Stimulated activated CD8-positive, alpha-beta memory T cell treated with anti-CD3 and anti-CD28 coated beads, Interleukin-4, amount 100 ng/mL, for 4 hours (primary cell): ENCODE measurements at places on chromosomes 11 and 22.

DNA sequence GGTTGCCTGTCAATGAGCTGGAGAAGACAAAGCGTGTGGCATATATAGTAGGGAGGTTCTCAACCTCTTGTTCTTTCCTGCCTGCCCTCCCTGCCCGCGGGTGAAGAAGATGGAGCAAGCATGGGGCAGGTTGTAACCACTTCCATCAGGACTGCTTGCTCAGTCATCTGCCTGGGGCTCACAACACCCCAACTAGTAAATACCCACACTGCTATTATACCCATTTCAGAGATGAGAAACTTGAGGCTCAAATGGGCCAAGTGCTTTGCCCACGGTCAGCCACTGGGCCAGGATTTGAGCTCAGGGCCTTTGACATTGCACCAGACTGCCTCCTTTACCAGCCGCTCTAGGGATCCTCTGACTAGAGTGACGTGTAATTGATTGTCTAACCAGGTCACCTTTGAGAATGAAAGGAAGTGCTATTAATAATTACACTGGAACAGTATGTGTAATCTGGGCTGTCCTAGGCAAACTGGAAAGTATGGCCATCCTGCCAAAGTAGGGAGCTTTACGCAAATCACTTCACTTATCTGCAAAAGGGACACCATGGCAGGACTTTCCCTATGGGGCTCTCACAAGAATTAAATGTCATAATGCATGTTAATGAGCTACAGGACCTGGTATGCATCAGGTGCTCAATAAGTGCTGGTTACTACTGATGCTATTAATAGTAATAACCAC is 2.8 kb upstream of the CDC42EP1 start:
- no peak for DNase-seq

DNA sequence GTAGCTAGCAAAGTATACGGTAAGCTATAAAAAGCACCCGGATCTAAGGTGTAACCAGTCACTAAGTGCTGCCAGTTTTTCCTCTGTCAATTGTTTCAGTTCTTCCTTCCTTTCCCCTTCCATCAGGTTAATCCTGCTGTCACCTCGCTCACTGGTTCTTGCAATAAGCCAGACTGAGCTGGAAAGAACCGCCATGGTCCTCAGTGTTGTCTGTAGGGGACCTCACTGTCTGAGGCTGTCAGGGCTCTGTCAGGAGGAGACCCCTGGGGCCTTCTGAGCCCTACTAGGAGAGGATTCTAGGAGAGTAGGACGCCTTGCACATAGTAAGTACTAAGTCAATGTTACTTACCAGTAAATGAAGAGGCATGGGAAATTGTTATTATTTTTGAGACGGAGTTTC is 1.4 kb upstream of the TBC1D22A start:
- DNase-seq = no peak

- no peak for DNase-seq
Measured at GRCh38 chr22:44194569-44194968, 13.8 kb downstream of the PARVG start.

DNA sequence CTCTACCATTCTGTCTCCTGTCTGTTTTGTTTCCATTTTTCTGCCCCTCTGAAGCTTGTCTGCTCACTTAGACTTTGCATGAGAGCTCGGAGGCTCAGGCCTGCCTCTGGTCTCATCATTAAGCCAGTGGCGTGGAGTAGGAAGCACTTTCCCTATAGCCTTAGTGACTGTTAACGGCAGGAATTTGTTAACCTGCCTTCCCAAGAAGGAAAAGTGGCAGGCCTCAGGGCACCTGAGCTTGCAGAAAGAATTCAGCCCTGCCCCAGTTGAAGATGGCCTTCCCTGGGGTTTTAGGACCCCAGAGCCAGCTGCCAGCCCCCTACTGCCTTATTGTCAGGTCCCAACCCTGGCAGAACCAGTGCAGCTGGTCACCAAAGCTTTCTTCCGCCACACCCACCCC is 93.2 kb downstream of the PKNOX2 start:
- DNase-seq = no peak

- no peak for DNase-seq
Measured at GRCh38 chr11:11082646-11083045, 224.8 kb upstream of the ZBED5 start.

DNA sequence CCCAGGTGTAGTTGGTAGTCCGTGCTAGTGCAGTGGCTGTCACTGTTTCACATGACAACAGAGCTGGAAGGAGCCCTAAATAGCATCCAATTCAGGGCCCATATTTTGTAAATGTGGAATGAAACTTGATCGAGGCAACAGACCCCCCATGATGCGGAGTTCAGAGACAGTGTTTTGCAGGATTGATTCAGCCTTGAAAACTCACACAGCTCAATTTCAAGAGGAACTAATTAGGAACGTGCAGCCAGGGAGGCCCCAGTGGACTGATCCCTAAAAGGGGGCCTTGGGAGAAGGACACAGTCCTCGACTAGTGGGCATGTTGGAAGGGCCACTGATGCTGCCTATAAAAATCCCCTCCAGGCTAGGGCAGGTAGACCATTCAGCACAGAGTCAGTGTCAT is 61.0 kb upstream of the TTC12 start:
- no peak for DNase-seq

GRCh38 chr11:119081682-119082260 is 2.9 kb upstream of the HMBS start:
- DNase-seq = no peak

DNA sequence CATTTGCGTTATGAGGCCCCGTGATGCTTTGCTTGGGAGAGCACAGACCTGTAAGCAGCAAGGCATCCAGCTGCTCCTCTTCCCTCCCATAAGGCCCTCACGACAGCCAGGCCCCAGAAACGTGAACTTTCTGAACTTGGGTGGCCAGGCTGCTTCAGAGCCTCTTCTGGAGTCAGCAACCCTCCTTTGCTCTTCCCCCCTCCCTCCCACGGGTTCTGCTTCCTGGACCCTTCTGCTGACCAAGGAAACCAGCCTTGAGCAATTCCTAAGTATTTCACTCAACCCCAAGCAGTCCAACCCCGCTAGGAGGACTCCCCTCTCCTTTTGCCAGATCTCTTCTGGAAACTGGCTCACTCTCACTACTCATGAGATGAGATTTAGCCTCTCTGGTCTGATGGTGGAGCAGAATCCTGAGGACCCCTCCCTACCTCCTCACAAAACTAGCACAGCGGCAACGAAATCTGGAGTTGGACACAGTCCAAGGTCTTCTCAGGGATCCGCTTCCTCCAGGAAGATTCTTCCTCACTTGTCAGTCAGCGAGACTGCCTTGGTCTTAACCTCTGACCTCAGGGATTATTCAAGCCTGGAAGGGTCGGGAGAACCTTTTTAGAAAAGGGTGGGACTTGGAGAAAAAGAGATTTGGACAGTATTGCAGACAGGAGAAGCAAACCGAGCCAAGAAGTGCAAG is 86.2 kb downstream of the UBASH3B start:
- no peak for DNase-seq

- no peak for DNase-seq
Measured at GRCh38 chr11:128424851-128425285, 162.5 kb downstream of the ETS1 start.

GRCh38 chr11:118448294-118448693 is 12.0 kb downstream of the KMT2A start:
- no peak for DNase-seq

DNA sequence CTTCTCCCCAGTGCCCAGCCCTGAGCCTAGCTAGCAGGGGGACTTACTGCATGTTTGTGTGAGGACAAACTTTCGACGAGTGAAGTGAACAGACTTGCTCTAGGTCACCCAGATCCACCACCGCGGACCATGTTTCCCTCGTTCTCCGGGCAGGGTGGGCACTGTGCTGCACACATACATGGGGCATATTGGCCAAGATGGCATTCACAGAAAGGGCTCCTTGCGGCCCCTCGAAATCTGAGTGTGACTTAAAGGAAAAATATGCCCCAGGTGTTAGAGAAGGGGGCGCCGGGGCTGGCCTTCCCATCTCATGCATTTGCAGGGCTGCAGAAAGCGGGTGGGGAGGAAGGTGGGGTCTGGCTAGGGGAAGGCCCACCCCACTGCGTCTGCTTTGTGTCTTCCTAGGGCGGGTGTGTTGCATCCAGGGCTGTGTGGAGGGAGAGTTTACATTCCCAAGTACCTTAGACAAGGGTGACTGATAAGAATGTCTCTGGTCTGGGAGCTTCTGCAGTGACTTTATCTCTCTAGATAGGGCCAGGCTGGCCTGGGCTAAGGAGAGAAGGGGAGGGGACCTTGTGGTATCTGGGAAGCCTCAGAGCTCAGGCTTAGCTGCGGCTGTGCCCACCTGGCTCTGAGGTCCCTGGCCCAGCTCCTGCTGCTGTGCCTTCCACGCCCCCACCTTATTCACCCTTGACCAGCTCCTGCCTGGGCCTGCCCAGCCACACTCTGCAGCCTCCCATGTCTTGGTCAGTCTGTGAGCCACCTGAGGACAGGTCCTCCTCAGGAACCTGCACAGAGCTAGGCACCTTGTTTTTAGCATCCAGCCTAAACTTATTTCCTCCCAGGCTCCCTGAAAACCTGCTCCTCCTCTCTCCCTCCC is 45.8 kb downstream of the LRRC32 start:
- DNase-seq = no peak

DNA sequence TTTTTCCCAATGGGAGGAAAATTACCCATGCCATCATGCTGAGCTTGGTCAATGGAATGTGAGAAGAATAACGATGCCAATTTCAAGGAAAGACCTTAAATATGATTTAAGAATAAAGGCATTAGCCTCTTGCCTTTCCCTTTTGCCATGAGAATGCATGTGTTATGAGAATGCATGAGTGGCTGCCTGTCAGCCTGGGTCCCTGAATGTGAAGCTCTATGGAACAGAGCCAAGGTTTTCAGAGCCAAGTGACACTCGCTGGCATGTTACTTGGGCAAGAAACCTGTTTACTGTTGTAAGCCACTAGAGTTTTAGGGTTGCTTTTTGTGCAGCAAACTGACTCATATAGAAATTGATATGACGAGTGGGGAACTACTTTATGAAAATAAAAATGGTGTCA is 75.7 kb downstream of the JRKL start:
- DNase-seq = no peak

DNA sequence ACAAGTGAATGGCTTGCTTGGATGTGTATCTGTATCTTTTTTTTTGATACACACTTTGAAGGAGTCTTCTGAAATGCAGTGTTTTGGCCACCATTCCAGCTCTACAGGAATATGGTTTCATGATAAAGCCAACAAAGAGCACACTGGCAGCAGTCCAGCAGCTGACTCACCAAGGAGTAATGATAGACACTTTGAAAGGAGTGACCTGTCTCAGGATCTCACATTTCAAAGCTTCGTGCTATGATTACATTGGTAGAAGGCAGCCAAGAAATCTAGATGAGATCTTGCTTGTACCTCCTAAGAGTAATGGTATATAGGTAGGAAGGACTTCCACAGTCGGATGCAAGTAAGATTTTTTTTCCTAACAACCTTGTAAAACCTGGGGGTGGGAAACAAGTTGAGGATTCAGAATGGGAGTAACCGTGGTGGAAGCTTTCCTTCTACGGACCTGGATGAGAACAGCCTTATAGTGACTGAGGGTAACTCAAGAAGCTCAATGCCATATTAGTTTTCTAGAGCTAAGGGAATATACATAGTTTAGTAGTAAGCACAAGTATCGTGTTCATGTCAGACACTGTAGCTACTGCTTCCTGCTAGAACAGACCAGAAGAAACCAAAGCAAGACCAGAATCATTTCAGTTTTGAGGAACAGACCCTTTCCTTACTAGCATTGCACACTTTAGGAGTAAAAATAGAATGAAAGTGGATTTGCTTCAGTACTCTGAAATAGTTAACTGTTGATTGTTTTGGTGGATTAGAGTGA is 25.0 kb downstream of the MTMR3 start:
- DNase-seq = no peak

- no peak for DNase-seq
Measured at GRCh38 chr22:46815896-46816731, 53.7 kb downstream of the TBC1D22A start.

GRCh38 chr22:35230839-35231584 is 26.3 kb upstream of the HMGXB4 start:
- DNase-seq = no peak

- no peak for DNase-seq
Measured at GRCh38 chr11:2103668-2104523, 35.3 kb downstream of the IGF2 start.

DNA sequence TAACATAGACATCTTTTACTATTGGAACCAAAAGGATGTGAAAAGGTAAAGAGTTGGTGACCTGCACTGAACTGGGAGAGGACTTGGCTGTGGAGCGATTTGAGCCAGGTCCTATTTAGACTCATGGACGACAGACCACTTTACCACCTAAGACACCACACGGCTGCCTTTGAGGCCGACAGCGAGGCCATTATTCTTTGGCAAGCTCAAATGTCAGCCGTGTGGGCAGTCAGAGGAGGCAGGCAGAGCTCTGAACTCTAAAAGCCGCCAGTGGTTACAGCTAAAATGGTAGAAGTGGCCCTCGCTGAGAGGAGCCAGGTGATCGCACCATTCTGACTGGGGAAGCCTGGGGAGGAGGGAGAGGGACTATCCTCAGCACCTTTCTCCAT is 50.5 kb downstream of the SCUBE1 start:
- DNase-seq = no peak
